DMS 273 treated with DMSO at 0.1 percent for 48 hours (cell line): ENCODE measurements at places on chromosomes 13 and 19.

DNA sequence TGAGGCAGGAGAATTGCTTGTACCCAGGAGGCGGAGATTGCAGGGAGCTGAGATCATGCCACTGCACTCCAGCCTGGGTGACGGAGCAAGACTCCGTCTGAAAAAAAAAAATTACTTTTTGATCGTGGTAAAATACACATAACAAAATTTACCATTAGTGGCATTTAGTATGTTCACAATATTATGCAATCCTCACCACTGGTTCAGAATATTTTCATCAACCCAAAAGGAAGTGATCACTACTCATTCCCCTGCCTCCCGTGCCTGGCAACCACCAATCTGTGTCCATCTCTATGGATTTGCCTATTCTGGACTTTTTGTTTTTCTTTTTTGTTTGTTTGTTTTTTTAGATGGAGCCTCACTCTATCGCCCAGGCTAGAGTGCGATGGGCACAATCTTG lies 1.2 kb upstream of the PALM3 start:
- DNase-seq: no peak

DNA sequence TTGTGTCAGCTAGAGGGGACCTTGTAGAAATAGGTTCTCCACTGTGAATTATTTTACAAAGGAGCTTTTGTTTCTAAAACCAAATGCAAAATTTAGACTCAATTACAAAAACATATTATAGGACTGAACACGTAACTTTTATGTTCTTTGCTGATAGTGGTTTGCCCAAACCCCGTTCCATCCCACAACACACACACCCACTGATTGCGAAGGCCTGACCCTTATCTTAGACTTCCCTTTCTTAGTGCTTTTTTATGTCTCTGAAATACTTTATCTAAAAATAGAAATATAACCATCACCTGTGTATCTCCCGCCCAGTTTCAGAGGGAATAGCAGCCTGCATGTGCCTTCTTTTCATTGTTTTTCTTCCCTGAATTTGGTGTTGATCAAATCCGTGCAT lies 13.0 kb downstream of the CCNA1 start:
- DNase-seq: no peak

- DNase-seq: no peak
Observed at GRCh38 chr13:42396501-42396900, 124.5 kb downstream of the AKAP11 start.

DNA sequence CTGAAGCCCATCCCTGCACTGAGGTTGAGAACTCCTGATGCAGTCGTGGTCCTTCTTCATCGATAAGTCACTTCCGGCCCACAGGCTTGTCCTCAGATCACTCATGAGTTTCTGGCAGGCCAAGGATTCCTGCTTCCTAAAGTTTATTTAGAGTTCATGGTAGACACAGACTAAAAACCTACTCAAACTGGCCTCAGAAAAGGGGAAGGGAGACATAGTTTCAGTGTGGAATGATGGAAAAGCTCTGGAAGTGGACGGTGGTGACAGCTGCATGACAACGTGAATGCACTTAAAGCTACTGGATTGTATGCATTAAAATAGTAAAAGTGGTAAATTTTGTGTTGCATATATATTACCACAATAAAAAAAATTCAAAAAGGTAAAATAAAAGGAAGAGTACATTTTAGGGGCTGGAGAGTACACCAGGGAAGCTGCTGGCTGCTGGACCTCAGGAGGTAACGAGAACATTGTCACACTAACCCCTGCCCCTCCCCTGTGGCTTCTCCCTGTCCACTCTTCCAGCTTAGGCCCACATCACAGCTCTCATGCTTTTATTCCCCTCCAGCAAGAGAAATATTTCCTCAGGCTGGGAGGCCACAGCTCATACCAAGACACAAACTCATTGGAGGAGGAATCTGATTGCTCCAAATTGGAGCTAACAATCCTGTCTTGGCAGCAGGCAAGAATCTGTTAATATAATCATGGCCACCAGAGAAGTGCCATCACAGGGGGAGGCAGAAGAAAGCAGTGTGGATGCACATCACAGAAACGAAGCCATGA lies 741.0 kb downstream of the UQCRFS1 start:
- no peak for DNase-seq

- DNase-seq: no peak
Observed at GRCh38 chr19:21677696-21678418, 89.5 kb downstream of the ZNF100 start.

GRCh38 chr19:39277598-39277997 lies 9.4 kb downstream of the IFNL2 start:
- no peak for DNase-seq

- no peak for DNase-seq
Observed at GRCh38 chr19:10863107-10863717, 8.1 kb upstream of the CARM1 start.

DNA sequence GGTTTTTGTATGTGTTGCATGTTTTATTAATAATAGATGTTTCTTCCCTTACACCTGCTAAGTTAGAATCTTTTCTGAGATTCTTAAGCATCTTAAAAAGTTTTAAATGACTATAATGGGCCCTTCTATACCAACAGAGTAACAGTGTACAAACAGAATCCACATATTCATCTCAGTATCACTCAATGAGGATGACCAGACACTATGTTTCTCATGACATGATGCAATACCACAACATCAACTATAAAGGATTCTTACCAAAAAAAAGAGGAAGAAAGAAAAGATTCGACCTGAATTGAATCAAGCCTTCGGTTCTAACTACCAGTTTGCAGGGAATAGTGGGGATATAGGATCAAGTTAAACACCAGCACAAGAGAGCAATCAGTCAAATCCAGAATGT lies 56.5 kb downstream of the INTS6 start:
- DNase-seq: no peak

- DNase-seq: no peak
Observed at GRCh38 chr19:28680111-28680510, 532.8 kb downstream of the UQCRFS1 start.

GRCh38 chr13:40490086-40490758 lies 176.2 kb downstream of the FOXO1 start:
- DNase-seq: no peak

DNA sequence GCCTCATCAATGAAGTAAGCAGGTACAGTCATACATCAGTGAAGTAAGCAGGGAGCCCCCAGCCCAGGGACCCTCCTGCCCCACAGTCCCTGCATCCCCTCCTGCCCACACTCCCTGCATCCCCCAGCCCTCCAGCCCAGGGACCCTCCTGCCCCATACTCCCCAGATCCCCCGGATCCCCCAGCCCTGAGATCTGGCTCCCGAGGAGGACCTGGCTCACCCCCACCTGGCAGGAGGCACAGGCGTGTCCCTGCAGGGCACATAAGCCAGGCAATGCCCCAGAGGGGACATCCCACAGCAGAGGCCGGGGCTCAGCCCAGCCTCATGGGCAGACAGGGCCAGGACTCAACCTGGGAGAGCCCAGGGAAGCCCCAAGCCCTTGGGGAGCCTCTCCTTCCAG lies 53.6 kb upstream of the TPM4 start:
- no peak for DNase-seq

- no peak for DNase-seq
Observed at GRCh38 chr13:83327091-83327490, 555.2 kb downstream of the SLITRK1 start.

- DNase-seq: no peak
Observed at GRCh38 chr19:52734331-52734892, 432 bp downstream of the ZNF611 start.

DNA sequence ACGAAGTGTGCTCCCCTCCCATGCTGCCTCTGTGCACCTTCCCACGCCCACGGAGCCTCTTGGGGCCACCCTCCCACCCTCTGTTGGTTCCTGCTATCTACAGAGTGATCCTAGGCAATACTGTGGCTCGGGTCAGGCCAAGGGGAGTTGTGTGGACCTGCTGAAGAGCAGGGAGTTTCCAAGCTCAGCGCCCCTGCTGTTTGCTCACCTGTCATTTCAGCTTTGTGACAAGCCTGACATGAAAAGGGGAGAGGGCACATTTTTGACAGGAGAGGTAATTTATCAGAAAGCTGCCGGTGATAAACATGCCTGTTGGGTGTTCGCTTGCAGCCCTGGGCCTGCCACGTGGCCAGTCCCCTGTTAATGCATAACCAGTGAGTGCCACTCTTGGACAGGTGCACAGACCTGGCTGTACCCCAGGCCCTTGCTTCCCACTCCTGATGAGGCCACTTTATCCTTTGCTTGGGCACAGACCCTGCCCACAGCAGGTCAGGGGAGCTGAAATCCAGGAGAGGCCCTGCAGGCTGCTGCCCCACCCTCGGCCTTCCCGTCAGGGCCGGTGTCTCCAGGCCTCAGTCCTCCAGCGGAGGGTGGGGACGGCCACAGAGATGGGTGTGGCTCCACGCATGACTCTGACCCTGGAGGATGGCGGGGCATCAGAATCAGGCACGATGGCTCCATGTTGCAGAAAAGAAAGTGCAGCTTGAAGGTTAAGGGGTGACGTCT lies 201.5 kb upstream of the GPR12 start:
- DNase-seq: no peak

DNA sequence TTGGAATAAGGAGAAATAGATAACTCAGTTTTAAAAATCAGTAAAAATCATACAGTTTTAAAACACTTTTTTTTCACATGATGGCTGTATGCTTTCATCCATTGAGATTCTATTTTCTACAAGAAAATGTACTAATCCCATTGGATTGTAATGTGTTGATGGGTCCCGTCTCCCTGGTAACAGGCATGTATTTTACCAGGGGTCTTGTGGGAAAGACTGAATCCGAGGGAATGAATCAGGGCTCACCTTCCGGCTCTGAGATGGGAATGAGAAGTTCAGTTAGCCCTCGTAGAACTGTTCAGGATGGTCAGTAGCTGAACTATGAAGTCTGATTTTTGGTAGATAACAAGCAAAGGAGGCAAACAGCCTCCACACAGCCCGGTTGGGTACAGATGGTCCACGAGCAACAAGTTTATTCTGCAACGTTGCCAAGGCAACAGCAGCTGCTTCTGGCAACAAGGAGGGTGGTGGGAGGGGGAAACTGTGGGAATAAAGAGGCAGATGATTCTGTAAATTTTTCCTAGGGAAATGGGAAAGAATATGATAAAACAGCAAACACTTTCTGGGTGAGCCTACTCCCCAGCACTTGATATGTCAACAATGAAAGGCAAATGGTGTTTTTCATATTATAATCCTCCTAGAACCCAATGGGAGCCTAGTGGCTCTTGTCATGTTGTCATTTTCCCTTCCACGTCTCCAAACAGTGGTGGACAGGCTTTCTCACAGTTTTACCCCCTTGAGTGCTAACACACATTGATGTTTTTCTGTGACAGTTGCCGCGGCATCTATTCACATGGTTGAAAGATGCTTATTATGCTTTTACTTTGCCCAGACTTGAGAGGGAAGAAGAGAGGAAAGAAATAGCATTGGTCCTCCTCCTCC lies 12.4 kb upstream of the SIAH3 start:
- peak; percentile 22 for DNase-seq

- DNase-seq: no peak
Observed at GRCh38 chr13:39036212-39036611, 1.7 kb downstream of the PROSER1 start.

- DNase-seq: no peak
Observed at GRCh38 chr19:9622531-9622930, 1.5 kb upstream of the ZNF561 start.

GRCh38 chr13:30676672-30677071 lies 58.7 kb upstream of the ALOX5AP start:
- DNase-seq: no peak

DNA sequence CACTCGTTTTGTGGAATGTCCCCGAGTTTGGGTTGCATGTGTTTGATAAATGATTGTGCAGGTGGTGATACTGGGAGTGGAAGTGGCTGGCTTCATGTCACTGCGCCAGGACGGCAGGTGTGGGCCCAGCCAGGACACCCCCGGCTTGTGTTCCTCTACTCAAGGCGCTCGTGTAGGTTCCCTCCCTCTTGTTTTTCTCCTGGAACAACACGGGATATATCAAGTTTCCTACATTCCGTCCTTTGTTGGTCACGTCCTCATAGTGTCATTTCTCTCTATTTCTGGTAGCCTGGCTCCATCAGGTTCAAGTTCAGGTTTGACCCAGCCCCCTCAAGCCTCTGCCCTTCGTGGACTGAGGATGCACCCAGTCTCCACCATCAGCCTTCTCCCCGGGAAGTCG lies 16.3 kb downstream of the IL17D start:
- DNase-seq: no peak

- no peak for DNase-seq
Observed at GRCh38 chr13:42607546-42607945, 33.6 kb downstream of the TNFSF11 start.

- DNase-seq: peak; percentile 88
Observed at GRCh38 chr19:49492573-49493405, 3.4 kb upstream of the RPS11 start.

DNA sequence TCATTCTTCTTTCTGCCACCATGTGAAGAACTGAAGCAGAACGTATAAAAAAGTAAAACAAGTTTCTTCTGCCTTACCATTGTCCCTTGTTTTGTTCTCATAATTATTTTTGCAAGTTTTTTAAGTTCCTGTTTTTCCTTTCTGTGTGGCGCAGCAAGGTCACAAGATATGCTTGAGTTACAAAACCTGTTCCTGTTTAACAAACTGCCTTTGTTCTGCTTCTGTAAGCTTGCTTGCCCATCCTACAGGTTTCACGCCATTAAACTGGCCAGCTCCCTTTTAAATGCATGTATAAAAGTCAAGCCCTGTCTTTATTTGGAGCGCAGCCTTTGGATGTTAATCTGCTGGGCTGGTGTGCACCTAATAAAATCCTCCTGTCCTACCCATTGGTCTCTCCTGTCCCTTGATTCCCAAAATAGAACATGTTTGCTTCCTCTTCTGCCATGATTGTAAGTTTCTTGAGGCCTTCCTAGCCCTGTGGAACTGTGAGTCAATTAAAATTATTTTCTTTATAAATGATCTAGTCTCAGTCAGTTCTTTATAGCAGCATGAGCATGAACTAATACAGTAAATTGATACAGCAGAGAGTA lies 1115.4 kb downstream of the SLITRK1 start:
- no peak for DNase-seq

DNA sequence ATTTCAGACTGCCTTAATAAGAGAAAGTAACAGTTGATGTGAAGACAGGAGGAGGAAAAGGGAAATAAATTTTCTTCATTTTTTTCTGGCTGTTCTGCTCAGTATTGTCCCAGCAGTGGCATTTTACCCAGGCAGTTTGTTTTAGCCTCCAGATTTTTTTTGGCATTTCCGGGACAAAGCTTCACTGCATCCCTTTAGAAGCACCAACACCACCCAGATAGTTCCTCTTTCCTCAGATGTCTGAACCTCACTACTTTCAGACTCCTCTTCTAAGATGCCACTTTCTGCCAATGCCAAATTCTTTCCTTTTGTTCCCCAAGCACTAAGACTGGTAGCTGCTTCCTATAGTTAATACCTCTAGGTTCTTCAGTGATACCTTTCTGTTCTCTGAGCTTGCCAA lies 480.1 kb upstream of the SLC10A2 start:
- no peak for DNase-seq

DNA sequence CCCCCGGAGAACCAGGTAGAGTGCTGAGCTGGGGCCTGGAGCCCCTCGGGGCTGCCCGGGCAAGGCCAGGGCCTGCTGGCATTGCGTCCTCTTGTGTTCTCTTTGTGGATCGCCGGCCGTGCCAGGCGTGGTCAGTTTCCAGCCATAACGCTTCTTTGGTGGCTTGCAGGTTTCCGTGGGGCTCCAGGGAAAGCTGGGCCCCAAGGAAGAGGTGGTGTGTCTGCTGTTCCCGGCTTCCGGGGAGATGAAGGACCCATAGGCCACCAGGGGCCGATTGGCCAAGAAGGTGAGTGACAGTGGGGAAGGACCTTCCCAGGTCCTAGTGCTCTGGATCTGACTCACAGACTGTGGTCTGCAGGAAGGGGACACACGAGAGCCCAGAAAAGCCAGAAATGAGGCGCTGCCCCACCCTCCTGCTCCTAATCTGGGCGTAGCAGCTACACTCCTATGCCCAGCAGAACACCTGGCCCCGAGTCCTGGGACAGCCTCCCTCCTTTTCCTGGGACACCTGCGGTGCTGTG lies 57.5 kb downstream of the RAB20 start:
- no peak for DNase-seq
